ENCODE measurements at places on chromosomes 2 and 18.

- DNase-seq, result no peak
These were observed 113.4 kb downstream of the COPS8 start for GRCh38 chr2:237199082-237199481.

DNA sequence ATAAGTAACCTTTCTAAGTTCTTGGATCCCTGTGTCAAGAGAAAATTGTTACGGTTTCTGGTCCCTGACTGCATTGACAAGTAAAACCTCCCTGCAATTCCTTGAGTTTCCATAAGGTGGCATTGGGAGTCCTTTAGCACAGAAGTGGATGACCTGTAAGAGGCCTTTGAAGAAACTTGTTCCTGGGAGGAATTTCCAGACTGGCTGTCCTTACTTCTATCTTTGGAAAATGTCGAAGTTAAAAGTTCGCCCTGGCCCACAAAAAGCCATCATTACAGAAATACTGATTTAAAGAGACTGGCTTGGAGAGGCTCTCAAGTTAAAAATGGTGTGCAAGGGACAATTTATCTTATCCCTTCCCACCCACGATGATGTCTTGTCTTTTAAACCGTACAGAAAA is 218.4 kb downstream of the CDH20 start:
- DNase-seq, result peak; percentile 76

DNA sequence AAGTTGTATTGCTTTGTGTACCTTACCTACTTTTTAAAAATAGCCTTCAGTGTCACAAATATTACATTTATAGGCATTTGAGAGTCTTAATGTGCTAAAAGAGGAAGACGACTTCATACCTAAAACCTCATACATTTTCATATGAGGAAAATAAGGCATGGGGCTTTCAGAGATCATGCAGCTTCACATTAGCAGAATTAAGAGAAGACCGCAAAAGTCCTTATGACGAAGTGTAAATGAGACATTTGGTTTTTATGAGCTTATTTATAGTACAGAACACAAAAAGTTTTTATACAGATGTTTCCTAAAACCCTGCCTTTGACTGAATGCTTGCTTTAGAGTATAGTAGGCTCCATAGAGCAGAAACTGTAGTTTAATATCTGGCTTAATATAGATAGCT is 10.1 kb upstream of the CCDC138 start:
- DNase-seq, result no peak

- no peak for DNase-seq
These were observed 257.6 kb upstream of the SALL3 start for GRCh38 chr18:78721981-78722380.

DNA sequence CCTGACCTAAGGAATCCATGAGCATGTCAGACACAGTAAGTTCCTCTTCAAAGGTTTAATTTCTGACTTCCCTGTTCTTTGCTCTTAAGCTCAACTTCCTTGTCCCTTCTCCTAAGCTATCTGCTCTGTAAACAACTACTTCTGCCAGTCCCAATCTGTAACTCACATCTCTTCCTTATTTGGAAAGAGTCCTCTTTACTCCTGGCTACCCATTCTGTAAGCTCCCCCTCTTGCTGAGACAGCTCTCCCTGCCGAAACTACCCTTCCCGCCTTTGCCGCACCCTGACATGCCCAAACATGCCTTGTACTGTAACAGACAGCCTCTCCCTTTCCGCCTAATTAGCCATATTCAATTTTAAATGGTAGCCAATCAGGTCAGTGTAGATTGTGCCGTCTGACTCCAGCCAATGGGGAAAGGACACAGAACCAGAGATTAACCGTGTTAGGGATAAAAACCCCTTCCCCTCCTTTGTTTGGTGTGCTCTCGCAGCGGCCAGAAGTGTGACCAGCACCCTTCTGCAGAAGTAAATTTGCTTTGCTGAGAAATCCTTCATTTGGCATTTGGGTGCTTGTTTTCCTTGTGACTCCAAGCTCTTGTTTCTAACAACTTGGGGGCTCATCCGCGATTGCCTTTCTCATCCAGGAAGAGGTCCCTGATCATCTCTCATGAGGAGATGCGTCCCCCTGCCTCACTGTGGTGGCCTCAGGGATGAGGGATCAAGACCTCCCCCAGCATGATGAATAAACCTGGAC is 49.0 kb downstream of the PIAS2 start:
- no peak for DNase-seq

DNA sequence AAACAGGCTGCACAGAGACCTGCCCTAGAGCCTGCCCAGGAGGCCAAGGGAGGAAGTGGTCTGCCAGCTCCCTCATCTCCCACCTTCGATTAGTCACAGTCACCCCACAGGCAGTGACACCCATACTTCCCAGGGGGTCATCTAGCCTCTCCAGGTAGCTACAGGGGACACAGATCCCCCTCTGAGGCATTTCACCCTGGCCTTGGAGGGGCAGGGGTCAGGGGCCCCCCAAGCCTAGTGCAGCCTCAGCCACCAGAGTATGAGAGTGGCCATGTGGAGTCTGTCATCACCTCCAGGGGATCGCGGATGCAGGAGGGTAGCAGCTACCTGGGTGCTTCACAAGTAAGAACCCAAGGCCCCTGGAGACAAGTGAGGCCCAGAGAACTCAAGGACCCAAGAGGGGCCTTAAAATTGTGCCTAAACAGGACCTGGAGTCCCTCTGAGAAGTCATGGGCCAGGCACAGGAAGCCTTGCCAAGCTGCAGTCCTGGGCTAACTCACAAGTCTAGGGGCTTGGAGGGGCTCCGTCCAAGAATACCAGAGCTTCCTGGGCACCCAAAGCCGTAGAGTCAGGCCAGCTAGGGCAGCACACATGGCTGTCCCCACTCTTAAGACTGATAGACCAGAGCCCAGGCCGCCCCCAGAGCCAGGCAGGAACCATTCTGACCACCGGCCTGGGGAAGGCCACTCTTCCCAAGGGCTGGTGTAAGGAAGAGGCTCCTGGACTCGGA is 354.3 kb upstream of the ID2 start:
- no peak for DNase-seq

DNA sequence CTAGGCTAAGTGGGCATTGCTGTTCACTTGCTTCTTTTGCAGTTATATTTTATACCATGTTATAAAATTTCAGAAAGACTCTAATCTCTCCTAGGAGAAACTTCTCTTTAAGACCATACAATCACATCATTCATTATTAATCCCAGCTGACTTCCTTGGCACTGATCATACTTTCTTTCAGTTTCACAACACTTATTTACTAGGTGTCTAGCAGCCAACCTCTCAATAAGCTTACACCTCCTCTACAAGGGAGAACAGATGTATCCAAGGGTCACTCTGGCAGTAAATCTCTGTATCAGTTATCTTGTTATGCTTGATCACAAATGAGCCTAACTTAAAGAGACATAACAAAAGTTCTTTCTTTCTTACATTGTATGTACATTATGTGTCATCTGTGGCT is 69.8 kb upstream of the EPB41L5 start:
- no peak for DNase-seq

GRCh38 chr2:116435648-116436047 is 1378.8 kb upstream of the DDX18 start:
- no peak for DNase-seq

DNA sequence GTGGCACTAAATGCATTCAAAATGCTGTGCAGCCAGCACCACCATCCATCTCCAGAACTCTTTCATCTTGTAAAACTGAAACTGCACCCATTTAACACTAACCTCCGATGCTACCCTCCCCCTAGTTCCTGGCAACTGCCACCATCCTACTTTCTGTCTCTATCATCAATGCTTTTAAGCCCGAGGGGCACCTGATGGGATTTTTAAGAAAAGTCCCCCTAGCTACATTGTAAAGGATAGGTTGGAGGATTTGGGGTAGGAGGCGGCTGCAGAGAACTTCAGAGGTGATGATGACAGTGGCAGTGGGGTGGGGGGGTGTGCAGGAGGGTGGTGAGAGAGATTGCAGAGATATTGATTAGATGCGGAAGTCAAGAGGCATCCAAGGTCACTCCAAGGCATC is 10.8 kb upstream of the YWHAQ start:
- no peak for DNase-seq

- no peak for DNase-seq
These were observed 3.1 kb upstream of the MOB1A start for GRCh38 chr2:74181739-74182138.

DNA sequence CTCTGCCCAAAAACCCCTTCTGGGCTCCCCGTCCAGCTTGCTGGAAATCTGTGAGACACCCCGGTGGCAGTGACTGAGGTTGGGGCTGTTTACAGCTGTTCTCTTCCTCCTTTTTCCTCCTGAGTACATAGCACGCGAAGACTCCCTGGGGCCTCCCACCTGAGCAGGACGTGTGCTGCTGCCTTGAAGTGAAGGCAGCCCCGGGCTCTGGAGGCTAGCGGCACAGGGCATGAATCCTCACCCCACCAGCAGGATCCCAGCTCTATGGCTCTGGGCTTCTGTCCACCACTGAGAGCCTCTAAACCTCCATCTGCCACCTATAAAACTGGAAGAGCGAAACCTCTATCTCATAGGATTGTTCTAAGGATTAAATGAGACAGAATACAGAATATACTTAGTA is 182.5 kb downstream of the TMEM163 start:
- no peak for DNase-seq

DNA sequence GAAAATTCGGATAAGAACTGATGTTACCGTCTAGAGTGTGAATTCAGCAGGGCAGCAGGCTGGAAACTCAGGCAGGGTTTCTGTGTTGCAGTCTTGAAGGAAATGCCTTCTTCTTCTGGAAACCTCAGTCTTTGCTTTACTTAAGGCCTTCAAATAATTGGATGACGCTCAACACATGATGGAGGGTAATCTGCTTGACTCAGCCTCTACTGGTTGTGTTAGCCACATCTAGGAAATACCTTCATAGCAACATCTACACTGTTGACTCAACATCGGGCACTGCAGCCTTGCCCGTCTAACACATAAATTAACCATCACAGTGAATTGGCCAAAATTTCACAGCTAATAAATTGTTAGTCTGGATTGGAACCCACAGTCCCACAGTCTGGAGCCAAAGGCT is 37.2 kb downstream of the YPEL5 start:
- no peak for DNase-seq

DNA sequence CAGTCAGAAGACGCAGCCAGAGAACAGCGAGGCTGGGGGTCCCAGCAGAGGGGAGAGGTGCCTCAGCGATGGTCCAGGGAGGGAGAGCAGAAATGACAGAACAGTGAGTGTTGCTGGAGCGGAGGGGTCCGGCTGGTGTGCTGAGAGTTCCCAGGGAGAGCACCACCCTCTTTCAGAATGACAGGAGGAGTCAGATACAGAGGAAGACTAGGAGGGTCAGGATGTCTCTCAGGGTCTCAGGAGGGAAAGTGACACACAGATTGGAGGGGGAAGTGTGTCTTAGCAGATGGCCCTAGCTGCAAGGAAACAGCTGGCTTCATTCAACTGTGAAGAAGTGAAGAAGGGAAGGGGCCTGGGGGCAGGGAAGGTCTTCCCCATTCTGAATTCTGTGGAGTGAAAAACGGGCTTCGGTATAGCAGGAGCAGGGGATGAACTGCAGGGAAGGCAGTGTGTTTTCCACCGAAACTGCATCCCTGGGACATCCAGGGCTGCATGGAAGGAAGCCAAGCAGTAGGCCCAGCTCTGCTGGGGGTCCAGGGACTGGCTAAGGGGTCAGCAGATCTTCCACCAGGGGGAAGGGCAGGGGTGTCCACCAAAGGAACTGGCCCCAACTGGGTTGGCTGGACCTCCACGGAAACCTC is 90.0 kb upstream of the OTOS start:
- no peak for DNase-seq

GRCh38 chr2:69013840-69014821 is 1.2 kb downstream of the ANTXR1 start:
- DNase-seq, result peak; percentile 35

- no peak for DNase-seq
These were observed 138.0 kb upstream of the LYPD6 start for GRCh38 chr2:149192427-149192826.

DNA sequence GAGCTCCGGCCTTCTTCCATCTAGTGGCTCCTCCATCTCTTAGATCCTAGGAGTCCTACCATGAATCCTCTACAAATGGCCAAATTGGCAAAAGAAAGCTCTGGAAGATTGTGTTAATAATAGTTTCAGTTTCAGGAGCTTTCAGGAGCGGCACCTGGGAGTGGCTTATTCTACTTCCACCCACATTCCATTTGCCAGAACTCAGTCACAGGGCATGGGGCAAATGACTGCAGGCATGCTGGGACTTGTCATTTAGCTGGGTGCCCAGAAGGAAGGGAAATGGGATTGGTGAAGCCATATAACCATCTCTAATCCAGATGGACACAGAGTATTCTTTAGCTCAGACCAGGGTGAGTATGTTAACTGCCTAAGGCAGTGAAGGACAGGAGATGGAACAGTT is 3.6 kb upstream of the LRATD1 start:
- DNase-seq, result no peak

- DNase-seq, result peak; percentile 41
These were observed 77.7 kb downstream of the RHOB start for GRCh38 chr2:20524412-20525040.

DNA sequence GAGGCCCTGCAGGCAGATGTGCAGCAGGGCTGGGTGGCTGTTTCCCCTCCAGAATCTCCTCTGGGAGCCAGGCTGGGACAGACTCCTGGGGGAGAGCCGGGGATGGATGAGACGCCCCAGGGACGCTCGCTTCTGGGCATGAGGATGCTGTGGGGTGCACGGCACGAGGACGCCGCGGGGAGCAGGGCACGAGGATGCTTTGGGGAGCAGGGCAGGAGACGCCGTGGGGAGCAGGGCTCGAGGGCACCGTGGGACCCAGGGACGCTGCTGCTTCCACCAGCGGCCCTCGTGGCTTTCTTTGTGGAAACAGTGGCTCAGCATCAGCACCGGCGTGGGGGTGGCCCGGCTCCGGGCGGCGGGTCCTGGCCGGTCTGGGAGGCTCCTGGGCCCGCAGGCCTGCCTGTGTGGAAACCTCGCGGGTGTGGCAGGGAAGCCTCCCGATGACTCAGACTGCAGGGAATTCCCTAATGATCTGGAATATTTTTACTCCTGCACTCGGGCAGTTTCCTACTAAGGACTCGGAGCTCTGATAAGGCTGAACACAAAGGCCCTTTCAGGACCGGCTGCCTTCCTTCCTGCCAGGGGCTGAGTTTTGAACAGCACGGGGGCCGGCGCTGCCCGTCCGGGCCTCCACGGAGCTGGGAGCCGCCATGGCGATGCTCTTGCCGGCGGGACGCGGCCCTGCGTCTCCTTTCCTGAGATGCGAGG is 62.6 kb downstream of the NFATC1 start:
- DNase-seq, result peak; percentile 95

DNA sequence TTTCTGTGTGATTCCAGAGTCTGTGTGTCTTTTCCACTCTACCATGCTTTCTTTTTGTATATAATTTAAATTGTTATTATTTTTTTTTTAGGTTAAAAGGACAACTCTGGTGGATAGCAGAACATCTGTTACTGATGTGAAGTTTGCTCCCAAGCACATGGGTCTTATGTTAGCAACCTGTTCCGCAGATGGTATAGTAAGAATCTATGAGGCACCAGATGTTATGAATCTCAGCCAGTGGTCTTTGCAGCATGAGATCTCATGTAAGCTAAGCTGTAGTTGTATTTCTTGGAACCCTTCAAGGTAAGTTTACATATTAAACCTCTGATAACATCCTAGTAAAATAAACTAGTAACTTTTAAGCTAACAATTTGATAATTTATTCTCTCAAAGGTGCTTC is 15.3 kb downstream of the SEH1L start:
- no peak for DNase-seq

GRCh38 chr18:69770238-69770637 is 177.4 kb downstream of the CD226 start:
- DNase-seq, result no peak

- DNase-seq, result no peak
These were observed 52.6 kb downstream of the NEDD4L start for GRCh38 chr18:58096658-58097057.

GRCh38 chr2:58137856-58138255 is 91.2 kb downstream of the VRK2 start:
- DNase-seq, result no peak

All from hepatic stellate cell (primary cell).